ENCODE measurements at places on chromosomes 12 and 14.

DNA sequence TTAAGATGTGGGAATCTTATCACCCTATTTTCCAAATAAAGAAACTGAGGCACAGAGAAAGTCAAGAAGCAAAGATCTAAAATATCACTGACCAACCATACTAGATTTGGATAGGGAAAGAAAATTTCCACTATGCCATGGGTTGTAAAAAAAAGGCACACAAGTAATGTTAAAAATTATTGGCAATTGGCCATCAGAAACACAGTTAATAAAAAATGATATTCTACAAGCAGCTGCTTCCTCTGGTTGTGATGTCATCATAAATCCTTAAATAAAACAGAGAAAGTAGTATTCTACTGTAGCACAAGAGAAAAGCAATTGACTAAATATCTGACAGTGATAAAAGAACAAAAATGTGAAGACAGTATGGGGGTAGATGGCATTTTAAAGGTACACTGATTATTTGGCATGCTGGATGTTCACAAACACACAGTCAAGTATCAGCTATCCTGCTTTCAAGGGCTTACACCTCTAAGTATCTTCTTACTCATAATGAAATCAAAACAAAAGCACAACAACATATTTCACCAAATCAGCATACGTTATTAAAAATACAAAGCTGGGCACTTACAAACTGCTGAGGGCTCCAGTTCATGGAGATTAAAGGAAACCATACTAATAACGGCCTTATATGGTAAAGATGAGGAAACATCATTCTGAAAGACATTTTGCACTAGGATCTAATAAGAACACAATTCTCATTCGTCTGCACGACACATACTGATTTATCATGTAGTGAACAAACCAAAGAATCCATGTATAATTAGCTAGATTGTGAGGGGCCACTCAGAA is 45.7 kb downstream of the CORO1C start:
- peak; percentile 37 for DNase-seq

DNA sequence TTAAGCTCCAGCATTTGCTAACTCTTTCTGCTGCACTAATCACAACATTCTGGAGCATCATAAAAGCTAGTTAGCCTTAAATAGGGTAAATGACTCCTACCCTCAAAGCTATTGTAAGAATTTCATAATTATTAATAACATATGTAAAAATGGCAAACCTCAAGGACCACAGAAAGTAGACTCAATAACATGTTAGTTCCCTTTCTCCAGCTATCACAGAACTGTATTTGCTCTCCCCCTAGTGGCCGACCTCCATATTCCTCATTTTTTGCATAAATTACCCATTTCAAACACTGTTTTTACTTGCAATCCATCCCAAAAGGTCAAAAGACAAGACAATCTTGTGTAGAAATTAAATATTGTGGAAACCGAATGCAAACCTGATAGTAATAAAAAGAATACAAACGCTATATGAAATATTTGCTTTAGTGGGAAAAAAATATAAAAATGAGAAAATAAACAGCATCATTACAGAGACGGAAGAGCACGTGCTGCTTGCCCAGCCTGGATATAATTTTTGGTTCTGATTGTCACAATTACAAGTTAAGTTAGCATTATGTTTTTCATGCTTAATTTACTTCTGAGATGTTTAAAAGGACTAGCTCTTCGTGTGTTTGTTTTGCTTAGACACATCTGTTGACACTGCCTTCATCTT is 97.9 kb downstream of the RERGL start:
- DNase-seq = peak; percentile 59

- DNase-seq = no peak
Measured at GRCh38 chr14:54922598-54922997, 20.0 kb upstream of the GCH1 start.

DNA sequence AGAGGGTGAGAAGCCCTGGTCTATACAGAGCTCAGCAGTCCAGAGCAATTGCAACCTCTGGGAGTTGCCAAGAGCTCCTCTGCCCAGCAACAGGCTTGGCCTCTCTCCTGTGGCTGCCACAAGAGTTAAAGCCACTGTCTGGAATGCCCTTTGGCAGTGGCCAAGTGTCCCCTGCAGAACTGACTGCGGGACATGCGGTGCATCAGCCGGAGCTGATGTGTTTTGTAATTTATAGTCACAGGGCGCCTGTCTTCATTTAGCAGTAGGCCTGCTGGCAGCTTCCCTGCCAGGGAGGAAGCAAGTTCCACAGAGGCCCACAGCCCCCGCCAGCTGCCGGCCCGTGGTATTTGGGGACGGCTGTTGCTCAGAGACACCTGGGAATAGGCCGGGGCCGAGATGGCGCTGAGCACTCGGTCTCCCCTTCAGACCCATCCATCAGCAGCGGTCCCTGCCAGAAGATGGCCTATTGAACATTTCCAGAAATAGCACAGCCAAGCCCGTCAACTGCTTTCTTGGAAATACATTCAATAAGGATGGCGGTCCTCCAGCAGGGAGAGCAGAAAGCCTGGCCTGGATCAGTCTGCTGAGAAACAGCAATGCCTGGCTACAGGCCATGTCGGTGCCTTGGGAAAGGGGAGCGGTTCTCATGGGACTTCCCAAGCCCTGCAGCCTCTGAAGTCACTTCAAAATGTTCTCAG is 217.4 kb downstream of the CRADD start:
- DNase-seq = peak; percentile 85

DNA sequence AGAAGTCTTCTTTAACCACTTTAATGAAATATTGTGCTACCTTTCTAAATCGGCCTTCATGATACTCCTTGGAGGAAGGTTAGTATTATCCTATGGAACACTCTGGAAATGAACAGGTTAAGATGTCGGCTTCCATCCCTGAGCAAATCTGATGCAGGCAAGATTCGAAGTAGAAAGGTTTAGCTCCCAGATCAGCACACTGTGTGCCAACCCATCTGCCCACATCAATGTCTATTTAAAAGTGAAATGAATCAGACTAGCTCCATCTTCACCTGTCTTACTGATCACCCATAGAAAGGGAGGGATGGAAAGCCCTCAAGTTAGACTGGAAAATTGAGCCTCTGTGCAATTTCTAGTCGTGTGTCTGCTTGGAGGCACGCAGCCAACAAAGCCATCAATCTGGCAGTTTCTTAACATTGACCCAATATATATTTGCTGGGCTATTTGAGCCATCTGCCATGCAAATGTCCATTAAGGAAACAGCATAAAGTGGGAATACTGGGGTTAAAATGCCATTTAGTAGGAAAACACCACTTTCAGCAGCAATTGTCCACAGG is 506.1 kb downstream of the RMST start:
- DNase-seq = no peak

DNA sequence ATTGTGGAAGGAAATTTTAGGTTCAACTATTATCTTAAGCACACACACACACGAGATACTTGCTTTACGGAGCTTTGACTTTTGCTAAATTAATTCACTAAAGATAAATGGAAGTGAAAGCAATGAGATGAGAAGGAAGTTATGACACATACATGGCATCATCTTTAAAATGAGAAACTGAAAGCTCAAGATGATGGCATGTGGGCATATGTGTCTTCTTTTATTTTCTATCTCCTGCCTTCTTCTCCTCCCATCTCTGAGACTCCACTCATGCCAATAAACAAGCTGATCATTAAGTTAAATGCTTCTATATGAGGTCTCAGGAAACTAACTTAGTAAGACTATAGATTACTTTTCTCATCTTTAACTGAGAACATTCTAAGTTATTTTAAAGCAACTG is 216.7 kb downstream of the MED13L start:
- peak; percentile 65 for DNase-seq

GRCh38 chr12:42981379-42981778 is 391.8 kb upstream of the PRICKLE1 start:
- DNase-seq = peak; percentile 84

GRCh38 chr12:39144613-39145061 is 239.2 kb upstream of the CPNE8 start:
- no peak for DNase-seq

- no peak for DNase-seq
Measured at GRCh38 chr12:6457220-6457945, 5.5 kb downstream of the TAPBPL start.

- DNase-seq = peak; percentile 30
Measured at GRCh38 chr14:30607156-30607780, 14.9 kb upstream of the SCFD1 start.

All from GM23248 (cell line).